Posterior vena cava (tissue), 2 donors: ENCODE measurements at places on chromosomes 2 and 18. TPM values are rescaled to one million over a fixed set of nuclear protein-coding genes. Genes with fewer than 3 reads are reported as not detected.

Gene SP3
- total RNA-seq, result 70.2 TPM

Gene KLHL41
- total RNA-seq, result 0.60 TPM

Gene CRYGD
- not detected for total RNA-seq

Gene PROKR1
- total RNA-seq, result 0.05 TPM

Gene PRKAG3
- 0.23 TPM for total RNA-seq

Gene ALKAL2
- 63.8 TPM for total RNA-seq

DNA sequence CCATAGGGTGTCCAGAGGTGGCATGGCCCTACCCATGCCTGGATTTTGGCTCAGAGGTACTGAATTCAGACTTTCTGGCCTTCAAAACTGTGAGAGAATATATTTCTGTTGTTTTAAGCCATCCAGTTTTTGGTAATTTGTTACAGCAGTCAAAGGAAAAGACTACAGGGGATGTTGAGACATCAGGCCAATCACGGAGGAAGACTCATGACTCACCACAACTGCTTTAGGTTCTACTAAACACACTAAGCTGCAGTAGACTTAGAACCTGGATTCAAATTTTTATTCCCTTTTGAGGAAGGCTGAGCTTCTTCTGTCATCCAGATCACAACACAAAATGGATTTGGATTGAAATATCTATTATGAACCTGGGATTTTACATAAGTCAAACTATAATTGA is 12.0 kb upstream of the C2orf66 start:
- DNase-seq, result no peak

DNA sequence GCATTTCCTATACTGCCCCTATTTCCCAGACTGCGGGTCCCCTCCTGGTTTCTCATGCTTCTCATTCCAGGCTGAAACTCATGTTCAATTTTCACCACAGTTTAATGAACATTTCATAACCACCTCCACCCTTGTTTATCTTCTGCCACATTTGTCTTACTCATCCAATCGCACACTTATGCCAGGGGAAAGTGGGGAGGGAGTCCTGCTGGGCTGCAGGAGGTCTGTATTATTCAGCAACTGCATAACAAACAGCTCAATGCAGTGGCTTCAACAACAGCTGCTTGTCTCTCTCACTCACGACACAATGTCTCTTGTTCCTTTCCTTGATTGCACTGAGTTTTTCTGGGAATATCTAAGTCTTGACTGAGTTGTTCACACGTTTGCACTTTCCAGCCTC is 106.0 kb downstream of the ZNF519 start:
- no peak for DNase-seq

- no peak for DNase-seq
These were observed 461.3 kb upstream of the SOX11 start for GRCh38 chr2:5230855-5231254.

DNA sequence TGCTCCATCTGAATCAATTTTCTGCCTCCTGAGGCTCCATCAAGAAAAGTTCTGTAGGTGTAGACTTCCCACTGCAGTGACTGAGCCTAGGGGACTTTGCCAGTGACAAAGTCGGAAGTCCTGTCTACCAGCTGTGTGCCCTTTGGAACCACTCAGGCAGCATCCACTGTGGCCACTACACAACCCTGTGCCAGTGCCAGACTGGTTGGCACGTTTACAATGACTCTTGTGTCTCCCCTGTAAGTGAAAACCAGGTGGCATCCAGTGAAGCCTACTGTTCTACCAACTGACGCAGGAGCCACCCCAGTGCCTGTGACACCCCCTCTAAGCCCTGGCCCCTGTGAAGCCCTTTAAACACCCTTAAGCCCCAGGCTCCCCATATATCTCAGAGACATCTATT is 132.1 kb upstream of the SERPINE2 start:
- no peak for DNase-seq

DNA sequence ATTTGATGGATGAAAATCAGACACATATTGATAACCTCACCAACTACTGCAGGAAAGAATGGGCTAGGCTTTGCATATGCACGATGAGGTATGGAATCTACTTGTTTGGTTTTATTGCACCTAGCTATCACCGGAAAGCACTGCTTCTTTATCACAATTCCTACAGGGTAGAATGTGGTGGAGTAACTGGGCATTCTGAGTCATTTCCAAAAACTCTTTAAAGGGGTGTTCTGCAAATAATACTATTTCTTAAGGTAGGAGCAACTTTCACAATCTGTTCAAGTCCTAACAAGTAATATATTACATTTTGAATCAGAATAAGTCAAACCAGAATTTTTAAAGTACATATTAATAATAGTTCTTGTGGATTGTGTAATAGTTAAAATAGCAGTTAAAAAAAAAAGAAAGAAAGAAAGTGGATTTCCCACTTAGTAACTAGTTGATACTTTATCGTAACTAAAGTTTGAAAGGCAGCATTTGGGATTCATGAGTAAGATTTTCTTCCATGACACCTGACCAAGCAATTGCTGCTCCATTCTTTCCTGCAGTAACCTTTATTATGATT is 40.5 kb downstream of the INO80C start:
- no peak for DNase-seq

DNA sequence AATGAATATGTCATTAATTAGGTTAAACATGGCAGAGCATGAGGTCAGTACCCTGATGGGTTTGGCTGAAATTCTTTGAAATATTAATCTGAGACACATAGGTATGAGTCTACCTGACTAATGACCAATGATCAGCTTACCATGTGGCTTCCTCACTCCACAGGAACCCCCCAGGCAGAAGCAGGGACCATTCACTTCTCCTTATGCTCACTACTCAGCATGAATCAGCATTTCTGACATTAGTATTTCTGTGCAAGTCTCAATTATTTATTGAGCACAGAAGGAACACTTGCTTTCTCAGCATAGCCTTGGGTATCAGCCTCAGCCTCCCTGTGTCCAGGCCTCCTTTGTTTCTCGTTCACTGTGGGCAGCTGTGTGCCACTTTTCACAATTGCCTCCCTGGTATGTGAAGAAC is 9.3 kb upstream of the KCNE4 start:
- DNase-seq, result no peak

DNA sequence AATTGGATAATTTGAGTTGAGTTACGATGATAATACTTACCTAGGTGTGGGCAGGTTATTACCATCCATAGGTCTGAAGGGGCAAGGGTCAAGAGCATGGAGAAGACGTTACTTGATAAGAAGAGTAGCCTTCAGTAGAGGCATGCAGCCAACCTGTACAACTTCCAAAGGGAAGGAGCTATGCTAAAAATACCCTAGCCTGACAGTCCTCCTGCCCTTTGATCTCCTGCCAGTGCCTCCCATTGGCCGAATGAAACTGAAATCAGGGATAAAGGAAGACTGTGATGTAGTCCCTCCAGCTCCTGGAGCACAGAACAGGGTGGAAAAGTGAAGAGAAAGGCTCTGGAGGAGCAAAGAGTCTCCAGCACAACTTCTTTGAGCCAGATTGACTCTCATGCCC is 487.4 kb downstream of the ADCYAP1 start:
- DNase-seq, result no peak

GRCh38 chr2:113133704-113134598 is 6.6 kb downstream of the IL1RN start:
- DNase-seq, result no peak

- no peak for DNase-seq
These were observed 125.9 kb upstream of the SATB2 start for GRCh38 chr2:199583676-199584075.

DNA sequence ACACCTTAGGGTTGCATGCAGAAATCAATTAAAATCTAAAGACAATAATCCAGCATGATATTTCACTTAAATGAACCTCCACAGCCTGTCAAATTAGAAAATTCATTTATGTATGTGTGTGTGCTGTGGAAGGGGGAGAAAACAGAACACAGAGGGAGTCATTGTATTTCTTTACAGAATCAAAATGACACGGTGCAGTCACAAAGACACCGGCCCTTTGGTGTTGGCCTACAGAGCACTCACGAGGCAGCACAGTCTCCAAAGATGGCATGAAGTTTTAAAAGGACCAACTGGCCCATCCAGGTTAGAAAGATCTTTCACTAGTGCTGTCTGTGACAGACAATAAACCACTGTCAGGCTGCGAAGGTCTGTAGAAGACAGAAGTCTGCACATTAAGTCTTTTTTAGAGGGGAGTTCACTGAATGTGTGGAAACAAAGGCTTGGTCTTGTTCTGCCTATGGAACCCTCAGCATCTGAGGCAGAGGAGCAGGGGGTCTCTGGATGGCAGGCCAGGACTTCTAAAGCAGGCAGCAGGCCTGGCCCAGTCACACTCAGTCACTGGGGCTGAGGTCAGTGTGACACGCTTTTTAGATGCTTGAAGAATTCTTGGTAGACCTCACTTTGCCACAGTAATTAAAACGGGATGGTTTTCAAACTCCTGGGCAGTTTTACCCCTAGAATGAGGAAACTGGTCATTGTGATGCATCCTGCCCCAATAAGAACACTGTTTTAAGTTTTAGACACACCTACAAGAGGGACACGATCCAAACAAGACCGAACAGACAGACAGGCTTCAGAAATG is 184.9 kb downstream of the AFF3 start:
- no peak for DNase-seq

DNA sequence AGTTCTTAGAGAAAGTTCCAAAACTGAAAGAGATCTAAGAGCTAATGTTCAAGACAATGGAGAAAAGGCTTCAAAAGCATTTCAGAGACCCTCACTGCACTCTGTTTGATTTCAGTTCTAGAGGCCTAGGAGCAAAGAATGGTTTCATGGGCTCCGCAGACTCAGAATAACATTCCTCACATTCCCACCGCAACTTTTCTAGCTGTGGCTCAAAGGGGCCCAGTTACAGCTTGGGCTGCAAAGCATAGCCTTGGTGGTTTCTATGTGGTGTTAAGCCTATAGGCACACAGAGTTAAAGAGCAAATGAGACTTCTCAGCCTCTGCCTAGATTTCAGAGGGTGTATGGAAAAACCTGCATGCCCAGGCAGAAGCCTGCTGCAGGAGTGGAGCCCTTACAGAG is 73.0 kb downstream of the FSIP2 start:
- no peak for DNase-seq

GRCh38 chr18:23617412-23618014 is 31.2 kb upstream of the NPC1 start:
- no peak for DNase-seq

GRCh38 chr18:44170208-44170880 is 510.3 kb upstream of the SETBP1 start:
- DNase-seq, result no peak

- DNase-seq, result no peak
These were observed 135.4 kb downstream of the TRIB2 start for GRCh38 chr2:12852135-12852534.

- DNase-seq, result no peak
These were observed 37.2 kb downstream of the SLC14A2 start for GRCh38 chr18:45652303-45653080.
